ENCODE measurements at places on chromosomes 12 and 14. TPM values are rescaled to one million over a fixed set of nuclear protein-coding genes. Genes with fewer than 3 reads are reported as not detected.

The TTLL5 gene
- total RNA-seq = 27.7 TPM

The TAS2R7 gene
- total RNA-seq = not detected

The DCAF4 gene
- total RNA-seq = 25.0 TPM

The RHOJ gene
- 23.8 TPM for total RNA-seq

The PIK3C2G gene
- not detected for total RNA-seq

The POLE2 gene
- total RNA-seq = 7.4 TPM

The PRIM1 gene
- 10.3 TPM for total RNA-seq

The OSGEP gene
- 63.0 TPM for total RNA-seq

The SLC39A5 gene
- total RNA-seq = 0.44 TPM

The SLC5A8 gene
- not detected for total RNA-seq

The RTL1 gene
- total RNA-seq = not detected

The PLXNC1 gene
- 111 TPM for total RNA-seq
